Small intestine (tissue), 16 donors: ENCODE measurements at places on chromosomes 3 and 15.

DNA sequence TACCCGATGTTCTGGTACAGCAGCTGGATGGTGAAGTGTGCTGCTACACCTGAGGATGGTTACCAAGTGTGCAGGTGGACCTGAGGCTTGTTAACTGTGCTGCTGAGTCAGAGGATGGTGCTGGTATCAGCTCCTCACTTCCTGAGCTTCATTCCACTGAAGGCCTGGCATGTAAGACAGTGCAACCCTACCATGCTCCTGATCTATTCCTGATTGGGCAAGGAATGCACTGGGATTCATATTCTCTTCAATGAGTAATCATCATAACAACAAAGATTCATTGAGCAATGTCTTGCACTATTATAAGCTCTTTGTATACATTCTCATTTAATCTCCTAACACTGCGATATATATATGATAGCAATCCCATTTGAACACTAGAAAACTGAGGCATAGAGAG, 62.9 kb upstream of the THSD4 start:
- DNase-seq = no peak

DNA sequence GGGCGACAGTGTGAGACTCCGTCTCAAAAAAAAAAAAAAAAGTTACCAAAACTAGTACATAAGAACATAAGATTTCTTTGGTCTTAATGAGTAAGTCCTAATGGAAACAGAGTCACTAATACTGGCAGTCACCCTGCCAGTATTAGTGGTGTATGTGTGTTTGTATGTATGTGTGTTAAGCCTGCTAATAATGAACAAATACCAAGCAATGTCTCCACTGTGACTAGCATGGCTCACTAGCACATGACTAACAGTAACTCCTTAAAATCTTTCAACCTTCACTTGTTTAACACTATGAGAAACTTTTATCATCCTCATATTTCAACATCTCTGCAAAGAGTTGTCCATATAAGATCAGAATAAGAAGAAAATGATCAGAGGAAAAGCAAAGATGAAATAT, 231.0 kb upstream of the ATP11B start:
- no peak for DNase-seq

DNA sequence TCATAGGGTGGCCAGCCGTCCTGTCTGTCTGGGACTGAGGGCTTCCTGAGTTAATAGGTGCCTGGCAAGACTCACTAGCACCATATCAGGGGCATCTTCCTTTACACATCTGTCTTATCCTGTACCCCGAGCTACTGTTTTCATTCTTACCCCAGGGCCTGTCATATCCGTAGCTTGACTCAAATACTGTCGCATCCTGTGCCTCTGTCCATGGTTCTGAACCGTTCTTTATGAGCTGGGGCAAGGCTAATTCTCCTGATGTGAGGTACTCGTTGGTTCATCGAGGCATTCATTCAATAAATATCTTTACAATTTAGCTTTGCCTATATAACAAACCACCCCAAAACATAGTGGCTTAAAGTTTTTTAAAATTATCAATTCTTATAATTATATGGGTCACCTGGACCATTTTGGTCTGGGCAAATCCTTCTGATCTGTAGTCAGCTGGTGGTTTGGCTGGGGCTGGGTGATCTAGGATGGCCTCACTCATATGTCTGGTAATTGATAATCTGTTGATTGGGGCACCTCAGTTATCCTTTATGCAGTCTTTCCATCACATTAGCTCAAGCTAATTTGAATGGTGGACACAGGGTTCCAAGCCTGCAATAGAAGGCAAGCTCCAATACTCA, 121.2 kb downstream of the TLE3 start:
- no peak for DNase-seq

GRCh38 chr15:70132139-70132538, 34.4 kb upstream of the TLE3 start:
- no peak for DNase-seq

DNA sequence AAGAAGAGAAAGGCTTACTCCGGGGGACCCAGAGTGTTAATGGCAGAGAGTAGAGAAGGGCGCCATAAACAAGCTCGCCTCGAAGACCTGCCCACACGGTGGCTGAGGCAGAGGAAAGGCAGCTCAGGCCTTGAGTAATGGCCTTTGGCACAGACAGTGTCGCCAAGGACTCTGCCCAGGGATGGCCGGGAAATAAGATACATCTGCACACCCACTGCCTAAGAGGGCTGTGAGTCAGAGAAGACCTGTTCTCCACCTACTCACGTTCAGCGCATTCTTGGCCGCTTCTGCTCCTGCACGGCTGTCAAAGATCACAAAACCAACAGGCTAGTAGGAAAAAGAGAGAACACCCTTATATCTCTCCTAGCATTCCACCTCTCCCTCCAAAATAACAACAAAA, 26.2 kb downstream of the RBPMS2 start:
- DNase-seq = no peak

DNA sequence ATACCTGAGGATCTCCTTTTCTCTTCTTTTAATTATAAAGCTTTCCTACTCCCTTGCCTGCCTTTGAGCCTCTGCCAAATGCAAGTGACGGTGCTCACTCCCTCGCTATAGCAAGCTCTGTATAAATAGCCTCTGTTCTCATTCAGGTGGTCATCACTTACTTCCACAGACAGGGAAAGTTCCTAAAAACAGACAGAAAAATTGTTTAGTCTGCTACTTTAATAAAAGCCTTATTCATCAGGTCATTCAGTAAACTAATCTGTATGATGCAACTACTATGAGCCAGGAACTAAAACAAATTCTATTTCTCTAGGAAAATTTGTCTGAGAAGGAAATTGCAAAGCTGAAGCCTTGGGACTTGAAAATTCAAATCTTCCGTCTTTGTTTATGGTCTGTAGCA, 10.2 kb upstream of the DLG1 start:
- DNase-seq = no peak
